Activated CD4-positive, alpha-beta memory T cell treated with anti-CD3 and anti-CD28 coated beads, Interleukin-2, amount 10 ng/mL, durations not matched to agents 7 days and 5 days (primary cell): ENCODE measurements at places on chromosomes 1 and 21. TPM values are rescaled to one million over a fixed set of nuclear protein-coding genes. Genes with fewer than 3 reads are reported as not detected.

GRCh38 chr1:84913555-84913892, 20.5 kb upstream of the LPAR3 start:
- no peaks in the 10 kb centered on the region for H3K36me3 ChIP-seq
- no peaks in the 10 kb centered on the region for H3K4me1 ChIP-seq
- no peak overlapping the region for H3K4me3 ChIP-seq
- peaks cover 11% of the 10 kb centered on the region for H3K27me3 ChIP-seq

DNA sequence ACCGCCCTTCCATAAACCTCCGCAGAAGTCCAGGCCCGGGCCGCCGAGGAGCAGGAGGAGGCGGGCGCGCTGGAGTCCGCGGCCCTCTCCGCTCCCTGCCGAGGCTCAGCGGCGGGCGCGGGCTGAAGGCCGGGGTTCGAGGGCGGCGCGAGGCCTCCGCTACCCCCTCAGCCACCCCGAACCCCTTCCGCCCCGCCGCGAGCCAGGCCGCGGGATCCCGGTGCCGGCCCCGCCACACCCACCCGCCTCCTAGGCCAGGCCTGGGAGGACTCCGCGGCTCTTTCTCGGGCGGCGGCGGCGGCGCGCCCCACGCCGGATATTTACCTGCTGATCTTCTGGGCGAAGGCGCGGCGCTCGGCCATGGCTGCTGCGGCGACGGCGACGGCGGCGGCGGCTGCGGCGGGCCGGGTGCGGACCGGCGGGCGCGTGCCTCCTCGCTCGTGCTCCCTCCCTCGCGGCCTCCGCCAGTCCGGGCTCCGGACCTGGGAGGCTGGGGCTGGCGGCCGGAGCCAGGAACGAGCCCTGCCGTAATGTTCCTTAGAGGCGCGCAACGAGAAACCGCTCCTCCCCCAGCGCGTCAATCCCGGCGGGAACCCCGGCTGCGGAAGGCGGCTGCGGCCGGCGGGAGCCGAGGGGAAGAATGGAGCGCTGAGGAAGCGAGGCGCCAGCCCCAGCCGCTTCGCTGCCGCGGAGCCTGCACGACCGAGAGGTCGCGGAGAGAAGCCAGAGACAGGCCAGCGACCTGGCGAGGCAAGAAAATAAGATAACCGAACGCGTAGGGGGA, at the start of gene DOCK7:
TSS of gene DOCK7 (minus strand) at position 484 of the 784 bp plus-strand sequence. CDS start at position 362, 122 bp downstream.
- no peaks in the 10 kb centered on the region for H3K36me3 ChIP-seq
- DNase-seq: peak; percentile 64
- H3K4me1 ChIP-seq: peaks cover 30% of the 10 kb centered on the region
- H3K27ac ChIP-seq: peak within 1 kb of the TSS; percentile 33

- no peak for DNase-seq
- no peak overlapping the region for H3K27ac ChIP-seq
- H3K4me1 ChIP-seq: no peaks in the 10 kb centered on the region
- H3K4me3 ChIP-seq: no peak overlapping the region
- peaks cover 4% of the 10 kb centered on the region for H3K36me3 ChIP-seq
- no peaks in the 10 kb centered on the region for H3K27me3 ChIP-seq
Observed at GRCh38 chr1:9551984-9552383, 12.7 kb downstream of the SLC25A33 start.

DNA sequence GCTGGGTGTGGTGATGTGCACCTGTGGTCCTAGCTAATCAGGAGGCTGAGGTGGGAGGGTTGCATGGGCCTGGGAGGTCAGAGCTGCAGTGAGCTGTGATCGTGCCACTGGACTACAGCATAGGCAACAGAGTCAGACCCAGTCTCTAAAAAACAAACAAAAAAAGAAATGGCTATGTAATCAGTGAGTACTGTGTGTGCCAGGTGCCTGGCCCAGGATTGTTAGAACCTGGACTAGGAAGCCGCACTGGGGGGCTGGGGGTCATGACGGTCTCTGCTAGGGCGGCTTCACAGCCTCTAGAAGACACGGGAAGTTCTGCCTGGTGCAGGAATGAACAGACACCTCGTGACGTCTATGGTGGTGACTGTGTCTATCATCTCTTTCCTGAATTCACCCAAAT, 8.5 kb downstream of the TMEM9 start:
- H3K4me1 ChIP-seq: no peaks in the 10 kb centered on the region
- H3K27ac ChIP-seq: no peak overlapping the region
- H3K4me3 ChIP-seq: no peak overlapping the region
- H3K27me3 ChIP-seq: no peaks in the 10 kb centered on the region

GRCh38 chr1:245516284-245516759, 361.5 kb downstream of the KIF26B start:
- no peaks in the 10 kb centered on the region for H3K4me1 ChIP-seq
- peaks cover 2% of the 10 kb centered on the region for H3K27me3 ChIP-seq
- no peaks in the 10 kb centered on the region for H3K36me3 ChIP-seq
- no peak overlapping the region for H3K27ac ChIP-seq

DNA sequence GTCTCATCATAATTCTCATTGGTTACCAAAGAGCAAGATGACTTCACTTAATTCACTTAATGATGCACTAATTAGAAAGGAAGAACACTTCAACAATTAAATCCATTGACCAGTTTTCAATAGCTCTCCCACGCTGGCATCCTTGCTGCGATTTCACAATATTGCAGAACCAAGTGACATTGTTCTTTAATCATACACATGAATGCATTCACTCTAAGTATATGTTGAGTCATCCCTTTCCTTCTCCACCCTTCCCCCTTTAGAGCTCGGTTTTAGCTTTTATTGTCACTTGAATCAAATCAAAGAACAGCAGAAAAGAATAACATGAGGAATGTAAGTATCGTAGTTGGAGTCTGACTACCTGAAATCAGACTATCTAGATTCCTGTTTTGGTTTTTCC, 233.6 kb upstream of the FMN2 start:
- H3K4me1 ChIP-seq: no peaks in the 10 kb centered on the region
- no peaks in the 10 kb centered on the region for H3K27me3 ChIP-seq
- no peaks in the 10 kb centered on the region for H3K36me3 ChIP-seq
- no peak for DNase-seq
- no peak overlapping the region for H3K4me3 ChIP-seq

DNA sequence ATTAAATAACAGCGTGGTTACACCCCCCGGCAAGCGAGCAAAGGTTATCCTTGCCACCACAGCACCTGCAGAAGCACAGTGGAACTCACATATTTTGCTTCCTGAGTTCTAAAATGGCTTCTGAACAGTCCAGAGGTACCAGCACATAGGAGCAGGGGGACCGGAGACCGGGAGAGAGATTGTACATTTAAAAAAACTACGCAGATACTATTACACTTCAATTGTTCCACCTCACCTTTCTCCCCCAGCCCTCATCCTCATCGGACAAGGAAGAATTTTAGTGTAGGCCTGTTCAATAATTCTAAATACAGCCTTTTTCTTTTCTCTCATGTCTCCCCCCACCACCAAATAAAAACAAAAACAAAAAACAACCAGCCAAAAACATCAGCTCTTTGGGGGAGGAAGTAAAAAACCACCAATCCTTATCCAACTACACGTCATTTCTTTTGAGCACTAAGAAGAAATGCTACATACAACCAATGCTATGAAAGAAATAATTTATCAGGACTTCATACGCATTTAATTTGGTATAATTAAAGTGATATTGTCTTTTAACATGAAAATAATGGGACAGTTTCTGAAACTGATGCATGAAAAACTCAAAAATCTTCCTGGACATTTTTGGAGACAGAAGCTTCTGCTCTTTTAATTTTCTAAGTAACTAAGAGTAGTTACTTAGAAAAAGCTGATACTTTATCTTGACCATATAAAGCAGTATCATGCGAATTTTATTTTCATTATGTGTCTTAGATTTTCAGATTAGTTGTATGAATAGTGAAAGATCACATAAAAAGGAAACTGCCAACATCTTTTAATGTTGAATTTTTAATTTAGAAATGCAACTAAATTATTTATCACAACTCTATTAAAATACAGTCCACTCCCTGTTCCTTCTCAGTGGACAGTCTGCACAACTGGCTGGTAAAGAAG, 9.1 kb downstream of the CDKN2C start:
- no peak for DNase-seq
- H3K27ac ChIP-seq: peak overlapping the region; percentile 58
- peak overlapping the region; percentile 76 for H3K4me3 ChIP-seq
- H3K27me3 ChIP-seq: peaks cover 59% of the 10 kb centered on the region

DNA sequence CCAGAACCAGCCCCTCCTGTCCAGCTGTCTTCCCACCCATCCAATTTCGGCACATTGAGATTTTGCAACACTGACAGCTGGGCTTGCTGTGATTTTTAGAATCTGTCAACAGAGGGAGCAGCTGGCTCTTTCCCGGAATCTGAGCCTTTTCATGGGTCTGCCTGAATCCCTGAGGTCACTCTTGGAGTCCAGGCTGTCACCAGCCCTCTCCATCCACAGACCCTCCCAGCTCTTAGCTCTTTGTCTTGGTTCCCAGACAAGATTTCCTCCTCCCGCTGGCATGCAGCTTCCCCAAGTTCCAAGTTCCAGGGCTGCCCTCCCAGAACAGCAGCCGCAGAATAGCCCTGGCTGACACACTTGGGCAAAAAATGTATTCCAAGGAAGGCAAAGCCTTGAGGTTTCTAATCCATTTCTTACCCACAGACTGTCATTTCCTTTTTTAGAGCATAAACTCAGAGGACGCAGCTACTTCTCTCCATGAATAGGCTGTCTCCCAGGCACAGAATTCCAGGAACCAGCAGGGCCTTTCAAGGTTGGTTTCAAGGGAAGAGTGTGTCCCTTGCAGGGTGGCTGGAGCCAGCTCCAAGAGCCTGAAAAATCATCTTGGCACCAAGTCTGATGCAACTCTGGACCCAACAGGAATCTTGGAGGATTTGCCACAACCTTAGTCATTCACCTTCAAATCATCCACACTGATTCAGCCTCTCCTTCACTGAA, 7.1 kb upstream of the TMEM61 start:
- DNase-seq: no peak
- no peaks in the 10 kb centered on the region for H3K36me3 ChIP-seq
- H3K4me1 ChIP-seq: peaks cover 11% of the 10 kb centered on the region
- peaks cover 39% of the 10 kb centered on the region for H3K27me3 ChIP-seq
- no peak overlapping the region for H3K27ac ChIP-seq

The C1orf226 gene
- total RNA-seq: not detected

DNA sequence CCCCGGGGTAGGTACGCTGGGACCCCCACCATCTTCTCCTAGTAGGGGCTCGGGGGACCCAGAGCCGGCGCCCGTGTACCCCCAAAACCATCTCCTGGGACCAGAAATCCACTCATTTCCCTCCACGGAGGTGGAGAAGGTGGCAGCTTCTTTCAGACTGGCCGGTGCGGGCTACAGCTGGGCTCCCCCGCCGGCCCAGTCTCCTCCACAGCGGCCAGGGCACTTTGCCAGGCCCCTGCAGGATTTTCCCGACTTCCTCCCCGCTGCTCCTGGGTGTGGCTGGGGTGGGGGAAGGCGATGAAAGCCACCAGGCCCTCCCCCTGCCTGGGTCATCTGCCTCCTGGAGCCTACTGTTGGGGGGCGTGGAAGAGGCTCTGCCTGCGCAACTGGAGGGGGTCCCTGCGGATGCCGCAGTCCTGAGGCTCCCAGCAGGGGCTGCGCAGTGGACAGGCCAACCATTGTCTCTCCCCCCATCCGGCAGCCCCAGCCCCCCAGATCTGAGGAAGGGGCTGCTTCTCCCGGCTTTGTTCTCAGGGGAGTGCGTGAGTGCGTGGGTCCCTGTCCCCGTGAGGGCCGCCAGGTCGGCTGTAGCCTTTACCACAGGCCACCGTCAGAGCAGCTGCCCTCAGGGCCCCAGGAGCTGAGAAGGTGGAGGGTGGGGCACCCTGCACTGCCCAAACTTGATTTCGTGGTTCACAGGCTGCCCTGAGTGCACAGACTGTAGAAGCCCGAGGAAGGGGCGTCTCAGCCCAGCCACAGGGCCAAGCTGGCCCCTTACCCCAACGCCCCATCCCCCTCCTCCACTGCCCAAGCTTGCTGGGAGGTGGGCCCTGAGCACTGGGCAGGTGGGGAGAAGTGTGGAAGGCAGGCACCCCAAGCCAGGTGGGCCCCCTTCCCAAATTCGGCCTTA, 1.3 kb downstream of the AGRN start:
- DNase-seq: no peak
- H3K27ac ChIP-seq: no peak overlapping the region
- peaks cover 30% of the 10 kb centered on the region for H3K4me1 ChIP-seq
- H3K36me3 ChIP-seq: peaks cover 16% of the 10 kb centered on the region

GRCh38 chr21:38784458-38785266, 21.1 kb upstream of the ETS2 start:
- peaks cover 4% of the 10 kb centered on the region for H3K27me3 ChIP-seq
- H3K4me1 ChIP-seq: peaks cover 14% of the 10 kb centered on the region
- H3K27ac ChIP-seq: no peak overlapping the region
- H3K36me3 ChIP-seq: peaks cover 12% of the 10 kb centered on the region

- H3K27me3 ChIP-seq: no peaks in the 10 kb centered on the region
- H3K4me1 ChIP-seq: no peaks in the 10 kb centered on the region
- H3K27ac ChIP-seq: no peak overlapping the region
- H3K4me3 ChIP-seq: no peak overlapping the region
- H3K36me3 ChIP-seq: peaks cover 7% of the 10 kb centered on the region
- no peak for DNase-seq
Observed at GRCh38 chr1:226268421-226269124, 40.4 kb downstream of the LIN9 start.

- no peak overlapping the region for H3K27ac ChIP-seq
- H3K36me3 ChIP-seq: no peaks in the 10 kb centered on the region
- no peak for DNase-seq
- H3K27me3 ChIP-seq: peaks cover 29% of the 10 kb centered on the region
- H3K4me1 ChIP-seq: no peaks in the 10 kb centered on the region
Observed at GRCh38 chr1:224828691-224829090, 100.8 kb upstream of the DNAH14 start.

The NBPF26 gene
- 36.2 TPM for total RNA-seq

The ERG gene
- total RNA-seq: not detected

The LCE1A gene
- not detected for total RNA-seq

DNA sequence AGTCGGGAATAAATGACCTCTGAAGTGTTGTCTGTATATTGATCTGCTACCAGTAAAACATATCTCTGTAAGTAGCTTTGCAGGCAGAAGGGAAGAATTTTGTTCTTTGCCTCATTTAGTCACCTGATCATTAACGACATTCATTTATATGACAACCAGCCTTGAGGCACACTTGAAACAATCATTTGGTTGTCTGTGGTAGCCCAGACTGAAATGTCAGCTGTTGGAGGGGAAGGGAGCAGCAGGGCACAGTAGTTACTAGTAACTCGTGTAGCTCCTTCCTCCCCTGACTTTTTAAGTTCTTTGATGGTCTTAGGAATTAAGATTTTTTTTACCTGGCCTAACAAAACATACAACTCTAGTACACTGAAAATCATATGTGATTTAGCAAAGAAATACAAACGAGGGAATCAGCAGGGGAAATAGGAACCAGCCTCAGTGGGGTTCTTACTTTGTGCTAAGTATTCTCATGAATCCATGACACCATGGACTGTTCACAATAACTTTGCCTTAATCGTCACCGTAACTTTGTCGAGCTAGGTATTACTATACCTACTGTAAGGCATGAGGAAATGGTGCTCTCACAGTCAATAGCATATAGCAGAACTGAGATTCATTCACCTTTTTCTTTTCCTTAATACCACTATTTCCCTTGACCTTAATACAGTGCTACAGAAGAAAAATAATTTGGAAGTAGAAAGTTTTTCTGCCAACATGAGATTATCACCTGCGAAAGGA, 6.4 kb downstream of the IL12RB2 start:
- H3K27me3 ChIP-seq: no peaks in the 10 kb centered on the region
- peaks cover 55% of the 10 kb centered on the region for H3K4me1 ChIP-seq
- peak overlapping the region; percentile 34 for H3K4me3 ChIP-seq
- DNase-seq: no peak
- H3K36me3 ChIP-seq: peaks cover 51% of the 10 kb centered on the region
- H3K27ac ChIP-seq: peak overlapping the region; percentile 87

The SDE2 gene
- total RNA-seq: 20.1 TPM

- no peak for DNase-seq
- H3K4me3 ChIP-seq: no peak overlapping the region
- H3K27ac ChIP-seq: no peak overlapping the region
- H3K27me3 ChIP-seq: no peaks in the 10 kb centered on the region
- peaks cover 7% of the 10 kb centered on the region for H3K4me1 ChIP-seq
Observed at GRCh38 chr21:45497846-45498645, 44.2 kb downstream of the SLC19A1 start.
